Activated naive CD8-positive, alpha-beta T cell treated with anti-CD3 and anti-CD28 coated beads, Interleukin-2, amount 10 ng/mL, durations not matched to agents 7 days and 5 days (primary cell): ENCODE measurements at places on chromosomes 11 and 22.

DNA sequence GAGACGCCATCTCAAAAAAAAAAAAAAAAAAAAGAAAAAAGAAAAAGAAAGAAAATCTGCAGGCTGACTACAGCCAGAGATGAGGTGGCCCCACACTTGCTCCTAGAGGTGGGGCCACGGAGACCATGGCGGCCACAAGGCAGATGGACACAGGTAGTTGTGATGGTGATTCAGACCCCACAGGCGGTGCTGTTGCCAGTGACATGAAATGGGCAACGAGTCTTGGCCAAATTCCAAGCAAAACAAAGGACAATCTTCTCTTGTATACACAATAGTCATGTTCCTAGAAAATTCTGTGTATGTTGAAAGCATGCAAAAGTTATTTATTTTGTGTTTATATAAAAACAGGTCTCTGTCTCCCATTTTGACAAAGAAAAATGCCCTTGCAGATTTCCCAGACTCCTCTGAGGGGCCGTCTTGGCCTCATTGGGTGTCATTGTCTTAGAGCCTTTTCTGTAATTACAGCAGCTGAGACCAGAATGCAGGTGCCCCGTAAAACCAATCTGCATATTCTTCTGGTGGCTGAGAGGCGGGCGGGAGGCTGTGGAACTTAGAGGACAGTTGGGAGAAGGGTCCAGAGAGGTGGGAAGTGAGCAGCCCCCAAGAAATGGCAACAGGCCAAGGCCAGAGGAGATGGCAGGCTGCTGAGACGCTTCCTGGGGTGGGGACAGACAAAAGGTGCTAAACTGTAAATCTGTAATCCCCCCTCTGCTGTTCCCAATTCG is 22.5 kb upstream of the DAGLA start:
- no peak for DNase-seq

DNA sequence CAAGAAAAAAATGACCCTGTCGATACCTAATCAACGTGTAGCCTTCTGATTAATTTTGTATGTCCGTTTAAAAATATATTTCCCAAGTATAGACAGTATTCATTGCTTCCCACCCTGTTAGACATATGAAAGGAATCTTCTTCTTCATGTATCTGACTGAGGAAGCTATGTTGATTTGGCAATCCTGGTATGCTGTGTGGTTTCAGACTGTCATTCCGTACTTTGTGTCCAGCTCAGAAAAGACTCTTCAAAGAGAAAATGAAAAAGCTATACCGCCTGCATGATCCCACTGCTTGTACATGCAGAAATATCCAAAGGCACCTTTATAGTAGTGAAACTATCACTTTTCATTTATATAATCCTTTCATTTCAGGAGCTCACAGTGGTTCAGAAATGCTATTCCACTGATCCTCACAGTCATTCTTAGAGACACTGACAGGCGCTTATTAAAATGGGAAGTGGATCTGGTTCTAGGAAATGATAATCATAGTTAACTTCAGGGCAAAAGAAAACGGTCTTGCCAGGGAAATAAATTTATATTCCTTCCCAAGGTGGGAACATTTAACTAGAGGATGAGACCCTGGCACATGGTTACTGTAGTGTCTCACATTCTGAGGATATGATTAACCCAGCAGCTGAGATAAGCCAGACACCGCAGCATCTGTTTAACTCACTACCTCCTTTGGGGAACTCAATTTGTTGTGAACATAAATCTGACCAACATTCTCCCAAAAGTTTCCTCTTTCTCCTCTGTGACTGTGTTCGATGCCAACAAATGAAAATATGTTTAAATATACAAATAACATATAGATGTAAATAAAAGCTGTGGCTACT is 599.2 kb upstream of the LUZP2 start:
- DNase-seq = no peak

GRCh38 chr22:21837248-21837979 is 30.0 kb downstream of the MAPK1 start:
- no peak for DNase-seq

DNA sequence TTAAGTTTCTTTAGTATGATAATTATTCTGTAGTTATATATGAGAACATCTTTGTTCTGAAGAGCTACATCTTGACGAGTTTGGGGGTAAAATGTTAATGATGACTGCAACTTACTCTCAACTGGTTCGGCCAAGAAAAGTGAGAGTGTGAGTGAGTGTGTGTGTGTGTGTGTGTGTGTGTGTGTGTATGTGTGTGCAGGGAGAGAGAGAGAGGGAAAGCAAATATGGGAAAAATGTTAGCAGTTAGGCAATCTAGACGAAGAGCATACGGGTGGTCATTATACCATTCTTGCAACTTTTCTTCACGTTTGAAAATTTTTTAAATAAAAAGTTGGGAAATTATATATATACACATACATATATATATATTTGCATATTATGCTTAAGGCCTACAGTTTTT is 18.3 kb upstream of the TMEM41B start:
- no peak for DNase-seq

- DNase-seq = peak; percentile 3
These were observed 516.2 kb downstream of the TBC1D22A start for GRCh38 chr22:47278655-47279054.

GRCh38 chr22:41512421-41513194 is 31.7 kb downstream of the POLR3H start:
- DNase-seq = no peak
